ENCODE measurements at places on chromosomes 13 and 19.

- no peak for DNase-seq
These were observed 55.2 kb downstream of the ATP7B start for GRCh38 chr13:51955816-51956603.

DNA sequence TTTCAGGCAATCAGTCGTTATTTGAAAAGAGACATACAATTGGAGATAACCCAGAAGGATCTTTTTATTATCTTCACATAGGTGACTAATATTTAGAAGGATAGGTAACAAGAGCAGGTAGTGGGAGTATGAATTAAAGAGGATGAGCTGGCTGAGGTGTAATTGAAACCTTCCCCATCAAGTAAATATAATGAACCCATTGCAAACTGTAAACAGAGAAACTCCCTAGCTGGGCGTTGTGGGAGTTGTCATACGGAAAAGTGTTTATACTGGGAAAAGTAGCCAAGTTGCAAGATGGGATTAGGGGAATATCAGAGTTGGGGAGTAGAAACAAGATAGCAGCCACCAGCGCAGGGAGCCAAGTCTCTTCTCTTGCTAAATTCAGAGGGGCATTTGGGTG is 448.4 kb downstream of the COG6 start:
- DNase-seq: no peak

GRCh38 chr13:75660694-75661093 is 24.6 kb downstream of the LMO7 start:
- DNase-seq: no peak

- no peak for DNase-seq
These were observed 46.9 kb downstream of the FNDC3A start for GRCh38 chr13:49022472-49023144.

GRCh38 chr19:821231-821824 is 427 bp downstream of the PLPPR3 start:
- DNase-seq: no peak

GRCh38 chr13:74114202-74114601 is 20.0 kb downstream of the KLF12 start:
- no peak for DNase-seq

DNA sequence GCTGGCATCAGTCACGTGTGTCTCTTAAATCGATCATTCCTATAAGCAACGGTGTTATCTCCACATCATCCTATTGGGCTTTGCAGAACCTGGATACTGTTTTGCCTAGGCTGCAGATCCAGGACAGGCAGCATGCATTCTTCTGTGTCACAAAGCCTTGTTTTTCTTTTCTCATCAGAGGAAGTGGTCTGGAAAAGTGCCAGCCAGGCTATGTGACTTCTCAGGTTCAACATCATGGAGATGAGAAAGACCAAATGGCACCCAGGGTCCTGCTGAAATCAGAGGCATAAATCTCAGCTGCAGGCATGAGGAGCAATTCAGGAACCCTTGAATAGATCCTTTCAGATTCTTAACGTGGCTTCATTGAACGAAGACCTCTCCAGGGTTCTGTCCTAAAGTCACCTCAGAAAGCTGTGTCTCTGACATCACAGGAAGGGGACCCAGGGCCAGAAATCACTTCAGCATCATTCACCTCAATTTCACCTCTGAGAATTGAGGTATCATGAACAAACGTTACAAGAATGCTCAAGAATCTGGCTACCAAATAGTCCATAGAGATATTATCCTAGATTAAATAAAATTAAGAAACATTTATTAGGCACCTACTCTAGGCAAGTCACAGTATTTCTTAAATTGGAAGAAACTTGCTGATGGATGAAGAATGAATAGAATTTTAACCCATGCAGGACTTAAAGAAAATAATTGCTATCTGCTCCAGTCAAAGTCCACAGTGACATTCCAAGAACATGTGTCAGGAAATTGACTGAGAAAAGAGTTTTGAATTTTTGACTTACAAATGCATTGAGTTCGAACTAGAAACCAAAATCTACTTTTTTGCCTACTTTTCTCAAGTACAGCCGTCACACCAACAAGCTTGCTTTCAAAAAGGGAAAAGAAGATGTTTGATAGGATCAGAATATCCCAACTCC is 124.1 kb downstream of the COG6 start:
- DNase-seq: no peak

DNA sequence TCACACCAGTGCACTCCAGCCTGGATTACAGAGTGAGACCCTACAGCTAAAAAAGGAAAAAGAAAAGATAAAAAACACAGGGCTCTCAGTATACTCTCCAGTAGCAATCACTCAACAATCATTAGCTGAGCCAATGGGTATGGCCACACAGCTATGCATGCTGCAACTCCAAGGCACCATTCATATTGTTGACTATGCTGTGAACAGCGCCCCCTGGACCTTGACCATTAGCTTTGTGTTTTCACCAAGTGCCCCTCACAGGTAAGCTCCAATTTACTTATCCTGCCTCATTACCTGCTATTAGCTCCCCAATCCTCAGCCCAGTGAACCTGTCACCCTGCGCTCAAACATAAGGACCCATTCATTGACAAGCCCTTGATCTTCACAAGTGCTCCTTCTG is 35.8 kb downstream of the ZIC5 start:
- no peak for DNase-seq

DNA sequence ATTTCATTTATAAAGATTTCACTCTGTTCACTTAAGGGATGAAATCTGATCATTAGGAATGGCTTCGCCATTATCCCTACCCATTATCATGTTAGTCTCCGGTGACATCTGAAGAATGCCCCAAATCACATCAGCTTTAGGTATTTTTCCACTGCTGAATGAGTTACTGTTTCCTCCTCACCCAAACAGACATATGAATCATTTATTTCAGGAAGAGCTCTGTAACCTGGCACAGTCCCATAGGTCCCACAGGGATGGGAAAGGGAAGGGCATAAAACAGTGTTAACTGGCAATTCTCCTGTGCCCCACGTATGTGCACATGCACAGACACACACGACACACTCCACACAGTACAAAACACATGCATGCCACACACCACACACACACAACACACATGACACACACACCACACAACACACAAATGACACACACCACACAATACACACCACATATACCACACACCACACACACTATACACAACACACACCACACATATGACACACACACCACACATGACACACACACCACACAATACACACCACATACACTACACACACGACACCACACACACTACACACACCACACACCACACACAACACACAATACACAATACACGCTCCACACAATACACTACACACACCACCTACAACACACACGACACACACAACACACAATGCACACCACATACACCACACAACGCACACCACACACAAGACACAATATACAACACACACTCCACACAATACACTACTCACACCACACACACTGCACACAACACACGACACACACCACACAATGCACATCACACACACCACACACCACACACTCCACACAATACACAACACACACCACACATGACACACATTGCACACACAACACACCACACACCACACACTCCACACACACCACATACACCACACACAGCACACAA is 15.4 kb downstream of the TMEM255B start:
- DNase-seq: peak; percentile 58

DNA sequence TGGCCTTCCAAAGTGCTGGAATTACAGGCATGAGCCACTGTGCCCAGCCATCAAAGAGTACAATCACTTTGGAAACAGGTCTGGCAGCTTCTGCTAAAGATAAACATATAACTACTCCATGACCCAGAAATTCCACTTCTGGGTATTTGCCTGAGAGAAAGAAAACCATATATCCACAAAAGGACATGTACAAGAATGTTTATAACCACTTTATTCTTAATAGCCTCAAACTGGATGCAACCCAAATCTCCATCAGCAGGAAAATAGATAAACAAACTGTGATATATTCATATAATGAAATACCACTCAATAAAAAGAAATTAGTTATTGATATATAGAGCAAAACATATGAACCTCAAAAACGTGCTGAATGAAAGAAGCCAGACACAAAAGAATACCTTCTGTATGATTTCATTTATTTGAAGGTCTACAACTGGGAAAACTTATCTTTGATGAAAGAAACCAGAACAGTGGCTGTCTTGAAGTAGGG is 40.5 kb downstream of the TEX26 start:
- DNase-seq: no peak

GRCh38 chr13:28978574-28978973 is 158.4 kb downstream of the MTUS2 start:
- no peak for DNase-seq

GRCh38 chr13:75271846-75272245 is 210.1 kb downstream of the TBC1D4 start:
- DNase-seq: no peak

- DNase-seq: no peak
These were observed 371.7 kb downstream of the RBM26 start for GRCh38 chr13:79034341-79034740.

DNA sequence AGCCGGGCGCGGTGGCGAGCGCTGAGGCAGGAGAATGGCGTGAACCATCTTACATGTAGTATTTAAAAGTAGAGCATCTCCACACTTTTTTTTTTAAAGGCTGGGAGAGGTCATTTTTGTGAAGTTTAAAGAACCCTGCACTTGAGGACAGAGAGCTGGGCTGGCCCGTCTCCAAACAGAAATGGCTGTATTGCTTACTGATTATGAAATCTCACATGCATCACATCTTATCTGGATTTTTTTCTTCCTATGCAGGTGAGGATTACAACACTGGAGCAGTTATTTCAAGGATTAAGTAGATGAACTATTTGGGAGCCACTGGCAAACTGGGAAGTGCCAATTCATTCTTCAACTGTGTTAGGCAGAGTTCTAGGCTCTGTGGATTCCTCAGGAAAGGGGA is 59.5 kb downstream of the TEX26 start:
- peak; percentile 9 for DNase-seq

GRCh38 chr19:33403221-33403972 is 29.9 kb downstream of the CEBPG start:
- no peak for DNase-seq

DNA sequence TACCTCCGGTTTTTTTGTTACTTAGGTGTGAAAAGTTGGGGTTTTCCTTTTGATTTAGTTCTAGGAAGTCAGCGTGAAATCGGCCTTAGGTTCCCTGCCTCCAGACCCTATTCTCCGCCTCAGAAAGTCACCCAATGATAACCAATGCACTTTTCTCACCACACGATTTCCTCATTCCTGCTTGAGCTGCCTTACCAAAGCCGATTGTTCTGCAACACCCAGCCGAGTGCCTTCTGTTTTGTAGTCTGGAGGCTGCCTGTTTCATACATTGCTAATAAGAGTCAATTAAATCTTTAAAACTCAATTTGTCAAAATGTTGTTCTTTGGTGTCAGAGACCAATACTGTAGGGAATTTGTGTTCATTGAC is 39.7 kb downstream of the GJA3 start:
- no peak for DNase-seq

- peak; percentile 52 for DNase-seq
These were observed 8.3 kb downstream of the CACTIN start for GRCh38 chr19:3618144-3618810.

GRCh38 chr13:45258334-45258675 is 57.5 kb upstream of the KCTD4 start:
- no peak for DNase-seq

- peak; percentile 63 for DNase-seq
These were observed 82.3 kb upstream of the C1QTNF9B start for GRCh38 chr13:23979361-23980159.

- no peak for DNase-seq
These were observed 111.9 kb downstream of the HSPH1 start for GRCh38 chr13:31049833-31050232.

- no peak for DNase-seq
These were observed 64.1 kb upstream of the ADGRE5 start for GRCh38 chr19:14317157-14317556.

DNA sequence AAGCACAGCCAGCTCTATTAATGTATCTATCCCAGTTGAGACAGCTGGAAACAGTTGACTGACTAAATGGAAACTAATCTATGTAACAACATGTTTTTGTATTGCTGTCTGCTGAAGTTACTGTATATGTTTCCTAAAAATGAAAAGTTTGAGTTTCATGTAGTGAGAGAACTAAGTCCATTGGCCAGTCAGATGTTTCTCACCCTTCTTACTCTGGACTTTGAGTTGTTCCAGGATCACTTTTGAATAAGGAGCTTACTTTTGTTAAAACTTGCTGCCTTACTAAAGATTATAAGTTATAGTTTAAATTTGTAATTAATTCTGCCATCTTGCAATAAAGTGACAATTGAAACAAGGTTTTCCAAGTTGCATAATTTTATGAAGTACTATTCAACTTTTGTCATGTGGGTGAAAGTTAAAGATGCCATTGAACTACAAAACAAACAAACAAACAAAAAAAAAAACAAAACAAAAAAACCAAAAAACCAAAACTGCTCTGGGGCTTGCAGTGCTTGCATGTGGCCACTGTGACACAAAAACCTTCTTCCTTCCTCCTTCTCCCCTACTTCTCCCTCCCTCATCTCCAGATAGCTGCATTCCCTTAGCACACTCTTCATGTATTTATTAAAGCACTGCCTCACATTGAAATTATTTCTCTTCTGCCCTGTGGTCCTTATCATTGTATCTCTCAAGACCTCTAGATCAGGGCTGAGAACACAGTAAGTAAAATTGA is 15.3 kb downstream of the WDFY2 start:
- no peak for DNase-seq

DNA sequence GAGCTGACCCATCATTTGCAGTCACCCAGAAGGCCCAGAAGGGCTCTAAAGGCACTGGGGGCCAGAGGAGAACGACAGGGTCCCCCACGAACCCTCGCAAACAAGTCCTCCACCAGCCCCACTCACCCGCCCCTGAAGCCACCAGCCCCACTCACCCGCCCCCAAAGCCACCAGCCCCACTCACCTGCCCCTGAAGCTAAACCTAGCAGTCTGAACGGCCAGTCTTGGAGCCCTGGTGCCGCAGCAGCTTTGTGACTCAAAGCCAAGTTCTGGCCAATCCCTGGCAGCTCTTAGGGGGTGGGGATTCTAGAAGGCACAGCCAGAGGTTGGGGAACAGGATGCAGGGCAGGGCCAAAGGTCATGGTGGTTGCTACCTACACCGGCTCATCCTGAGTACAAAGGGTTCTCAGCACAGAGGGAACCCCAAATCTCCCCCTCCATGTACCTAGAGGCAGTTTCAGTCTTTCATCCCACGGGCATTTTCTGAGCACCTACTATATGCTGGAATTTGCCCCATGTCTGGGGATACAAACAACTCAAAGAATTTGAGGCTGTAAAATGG is at the start of gene IQCN:
IQCN (minus strand) TSS at position 234 of the 562 bp plus-strand sequence. CDS start 4,974 bp downstream, outside the sequence.
- peak; percentile 50 for DNase-seq

GRCh38 chr19:33580026-33580644 is 41.6 kb upstream of the CHST8 start:
- no peak for DNase-seq

DNA sequence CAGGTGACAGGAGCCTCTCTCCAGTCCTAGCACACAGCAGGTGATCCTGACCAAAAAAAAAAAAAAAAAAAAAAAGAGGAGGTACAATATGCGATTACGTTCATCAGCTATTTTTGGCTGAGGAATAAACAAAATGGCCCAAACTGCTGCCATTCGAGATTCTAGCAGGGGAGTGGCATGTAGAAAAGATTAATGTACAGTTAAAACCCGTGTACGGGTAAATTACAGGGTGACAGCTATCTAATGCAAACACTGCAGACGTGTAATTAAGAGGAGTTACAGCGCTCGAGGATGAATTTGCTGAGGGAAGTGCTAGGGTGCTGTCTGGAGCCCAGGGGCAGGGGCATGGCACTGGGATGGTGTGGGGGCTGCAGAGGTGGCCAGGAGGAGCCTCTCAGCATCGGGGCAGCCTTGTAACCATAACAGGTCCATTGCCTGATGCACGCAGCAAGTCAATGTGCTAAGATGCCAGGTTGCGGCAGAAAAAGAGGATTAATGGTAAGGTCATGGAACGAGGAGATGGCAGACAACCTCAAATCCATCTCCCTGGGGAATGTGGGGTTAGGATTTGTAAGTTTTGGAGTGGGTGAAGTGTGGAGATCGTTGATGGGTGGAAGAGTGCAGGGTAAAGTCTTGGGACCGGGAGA is 17.4 kb downstream of the CHST8 start:
- no peak for DNase-seq
